ENCODE measurements at places on chromosomes 1 and 21.
A peak's percentile ranks its signal among the peaks of the same experiment; 100 is the strongest.

- DNase-seq, result no peak
These were observed 95.9 kb downstream of the RASAL2 start for GRCh38 chr1:178189814-178190213.

- no peak for DNase-seq
These were observed 58.4 kb downstream of the NFIA start for GRCh38 chr1:61140778-61141177.

DNA sequence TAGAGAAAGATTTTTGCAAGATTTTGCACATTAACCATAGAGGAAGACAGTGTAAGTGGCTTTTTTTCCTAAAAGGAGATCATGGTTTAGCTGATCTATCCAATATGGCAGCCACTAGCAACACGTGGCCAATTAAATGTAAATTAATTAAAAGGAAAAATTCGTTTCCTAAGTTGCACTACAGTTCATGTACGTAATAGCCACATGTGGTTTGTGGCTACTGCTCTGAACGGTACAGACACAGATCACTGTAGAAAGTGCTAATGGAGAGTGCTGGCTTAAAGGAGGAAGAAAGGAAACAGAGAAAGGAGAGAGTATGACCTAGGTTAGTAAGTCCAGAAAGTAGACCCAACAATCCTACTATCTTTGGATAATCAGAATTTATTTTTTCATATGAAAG, 170.8 kb downstream of the SIPA1L2 start:
- DNase-seq, result peak; percentile 19

- DNase-seq, result no peak
These were observed 128.3 kb downstream of the EPHB2 start for GRCh38 chr1:22838965-22839364.

DNA sequence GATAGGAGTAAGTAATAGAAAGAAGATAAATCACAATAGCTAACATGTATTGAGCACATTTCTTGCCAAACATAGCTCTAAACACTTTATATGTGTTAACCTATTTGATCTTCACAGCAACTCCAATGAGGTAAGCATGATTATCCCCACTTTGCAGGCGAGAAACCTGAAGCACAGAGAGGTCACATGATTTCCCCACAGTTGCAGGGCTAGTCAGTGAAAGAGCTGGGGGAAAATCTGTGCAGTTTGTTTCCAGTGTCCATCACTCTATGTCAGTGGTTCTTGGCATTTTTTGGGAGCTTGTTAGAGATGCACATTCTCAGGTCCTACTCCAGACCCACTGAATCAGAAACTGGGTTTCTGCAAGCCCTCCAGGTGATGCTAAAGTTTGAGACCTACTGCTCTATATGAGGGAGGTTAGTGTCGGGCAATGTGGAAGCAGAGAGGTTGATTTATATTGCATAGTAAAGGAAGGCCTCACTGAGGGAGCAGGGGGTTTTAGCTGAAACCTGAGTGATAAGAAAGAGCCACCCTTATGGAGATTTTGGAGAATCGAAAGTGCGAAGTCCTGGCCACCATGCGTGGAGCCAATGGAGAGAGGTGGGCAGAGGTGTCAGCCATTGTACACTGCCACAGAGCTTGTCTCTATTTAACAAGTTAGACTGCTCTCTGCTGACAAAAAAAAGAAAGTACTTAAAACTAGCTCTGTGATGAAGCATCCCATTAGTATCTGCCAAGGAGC, 20.9 kb downstream of the MCOLN3 start:
- DNase-seq, result peak; percentile 56

DNA sequence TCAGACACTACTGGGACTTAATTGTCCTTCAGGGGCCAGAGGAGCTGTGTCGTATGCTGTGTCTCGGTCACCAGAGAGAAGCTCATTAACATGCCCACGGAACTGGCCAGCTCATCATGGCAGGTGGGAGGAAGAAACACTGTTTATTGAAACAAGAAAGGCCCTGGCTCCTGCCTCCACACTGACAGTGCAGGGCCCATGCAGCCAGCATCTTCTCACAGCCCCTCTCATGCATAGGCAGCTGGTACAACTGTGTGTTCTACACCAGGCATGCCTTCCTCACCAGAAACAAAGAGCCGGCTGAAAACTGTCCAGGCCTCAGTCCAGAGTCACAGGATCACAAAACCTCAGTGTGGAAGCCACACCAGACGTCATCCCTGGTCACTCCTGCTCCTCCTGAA, 106.0 kb downstream of the UBE2U start:
- DNase-seq, result no peak

- DNase-seq, result no peak
These were observed 319.0 kb downstream of the MATN1 start for GRCh38 chr1:30404341-30404740.

- no peak for DNase-seq
These were observed 1261.2 kb upstream of the B3GALT2 start for GRCh38 chr1:194447636-194448035.

- no peak for DNase-seq
These were observed 5.2 kb downstream of the SLC2A1 start for GRCh38 chr1:42953182-42954180.
